ENCODE measurements at places on chromosomes 7 and 10.
A peak's percentile ranks its signal among the peaks of the same experiment; 100 is the strongest.

DNA sequence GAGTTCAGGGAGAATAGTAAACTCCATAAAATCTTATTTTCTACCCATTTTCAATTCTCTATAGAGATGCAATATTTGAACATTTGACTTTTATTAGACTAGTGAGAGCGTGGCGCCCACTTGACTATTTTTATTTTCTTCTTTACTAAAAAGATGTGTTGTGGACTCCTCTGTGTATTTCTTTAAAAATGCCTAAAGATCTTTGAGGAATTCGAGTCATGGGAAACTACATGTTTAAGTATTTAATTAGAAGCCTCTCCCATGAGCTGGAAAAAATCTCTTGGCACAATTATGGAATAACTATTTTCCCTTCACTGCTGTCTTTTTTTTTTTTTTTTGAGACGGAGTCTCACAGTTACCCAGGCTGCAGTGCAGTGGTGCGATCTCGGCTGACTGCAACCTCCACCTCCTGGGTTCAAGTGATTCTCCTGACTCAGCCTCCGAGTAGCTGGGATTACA, 124.2 kb downstream of the ARHGAP12 start:
- DNase-seq: no peak

GRCh38 chr7:31267486-31267885, 73.0 kb downstream of the NEUROD6 start:
- no peak for DNase-seq

GRCh38 chr7:30977896-30978564, 14.3 kb downstream of the GHRHR start:
- DNase-seq: no peak

GRCh38 chr10:132993271-132994184, 51.2 kb upstream of the CFAP46 start:
- DNase-seq: no peak

DNA sequence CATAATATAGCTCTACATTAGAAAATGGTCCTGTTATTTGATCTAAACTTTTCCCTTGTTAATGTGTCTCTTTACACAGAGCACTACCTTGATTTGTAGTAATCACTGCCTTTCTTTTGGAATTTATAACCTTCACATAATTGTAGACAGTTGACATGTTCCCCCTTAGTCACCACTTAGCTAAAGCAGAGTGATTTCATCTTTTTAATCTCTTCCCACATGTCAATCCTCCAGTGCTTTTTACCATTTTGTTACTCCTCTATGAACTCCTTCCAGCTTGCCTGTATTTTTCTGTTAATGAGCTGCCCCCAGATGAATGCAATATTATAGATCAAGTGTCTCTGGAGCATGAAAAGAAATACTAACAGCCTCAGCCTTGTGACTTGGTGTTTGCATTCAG, 2.6 kb upstream of the PPP1R3A start:
- no peak for DNase-seq

DNA sequence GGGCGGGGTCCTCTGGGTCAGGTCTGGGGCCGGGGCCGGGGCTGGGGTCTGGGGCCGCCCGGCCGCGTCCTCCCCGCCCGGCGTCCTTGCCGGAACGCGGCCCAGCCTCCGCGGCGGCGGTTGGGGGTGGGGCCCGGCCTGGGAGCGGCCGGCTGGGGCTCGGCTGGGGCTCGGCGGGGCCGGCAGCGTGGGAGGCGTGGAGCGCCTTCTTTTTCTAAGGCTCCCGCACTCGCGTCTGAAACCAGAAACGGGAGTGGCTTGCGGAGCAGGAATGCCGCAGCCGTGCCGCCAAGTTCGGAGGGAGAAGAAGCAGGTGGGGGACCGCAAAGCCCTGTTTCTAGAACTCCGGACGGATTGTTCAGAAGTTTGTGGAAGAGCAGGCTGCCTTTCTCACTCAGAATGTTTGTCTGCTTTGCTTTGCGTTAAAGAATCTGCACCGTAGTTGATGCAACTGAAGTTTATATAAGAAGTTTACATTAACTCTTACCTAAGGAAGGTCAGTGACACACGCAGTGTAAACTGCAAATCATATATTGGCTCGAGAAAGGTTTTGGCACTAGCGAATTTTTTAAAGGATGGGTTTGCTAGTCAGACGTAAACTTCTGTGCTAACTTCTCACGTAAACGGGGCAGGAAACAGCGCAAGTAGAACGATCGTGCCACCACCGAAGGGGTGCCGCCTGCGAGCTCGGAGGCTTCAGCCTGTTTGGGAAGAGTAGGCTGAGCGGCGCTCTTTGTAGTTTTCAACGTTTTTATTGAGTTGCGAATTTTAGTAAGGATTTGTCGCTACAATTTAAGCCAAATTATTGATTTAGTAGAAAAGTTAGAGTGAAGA, 729 bp downstream of the DNAJB6 start:
- peak; percentile 66 for DNase-seq

- no peak for DNase-seq
These were observed 67.3 kb upstream of the PFKP start for GRCh38 chr10:3000048-3000447.

DNA sequence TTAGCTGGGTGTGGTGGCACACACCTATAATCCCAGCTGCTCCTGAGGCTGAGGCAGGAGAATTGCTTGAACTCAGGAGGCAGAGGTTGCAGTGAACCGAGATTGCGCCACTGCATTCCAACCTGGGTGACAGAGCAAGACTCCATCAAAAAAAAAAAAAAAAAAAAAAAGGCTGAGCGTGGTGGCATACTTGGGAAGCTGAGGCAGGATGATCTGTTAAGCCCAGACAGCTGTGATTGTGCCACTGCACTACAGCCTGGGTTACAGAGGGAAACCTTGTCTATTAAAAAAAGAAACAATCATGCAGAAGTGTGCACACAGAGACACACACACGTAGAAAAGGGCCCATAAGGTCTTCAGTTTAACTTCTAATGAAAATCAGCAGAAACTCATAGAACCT, 150.6 kb downstream of the TPST1 start:
- no peak for DNase-seq

DNA sequence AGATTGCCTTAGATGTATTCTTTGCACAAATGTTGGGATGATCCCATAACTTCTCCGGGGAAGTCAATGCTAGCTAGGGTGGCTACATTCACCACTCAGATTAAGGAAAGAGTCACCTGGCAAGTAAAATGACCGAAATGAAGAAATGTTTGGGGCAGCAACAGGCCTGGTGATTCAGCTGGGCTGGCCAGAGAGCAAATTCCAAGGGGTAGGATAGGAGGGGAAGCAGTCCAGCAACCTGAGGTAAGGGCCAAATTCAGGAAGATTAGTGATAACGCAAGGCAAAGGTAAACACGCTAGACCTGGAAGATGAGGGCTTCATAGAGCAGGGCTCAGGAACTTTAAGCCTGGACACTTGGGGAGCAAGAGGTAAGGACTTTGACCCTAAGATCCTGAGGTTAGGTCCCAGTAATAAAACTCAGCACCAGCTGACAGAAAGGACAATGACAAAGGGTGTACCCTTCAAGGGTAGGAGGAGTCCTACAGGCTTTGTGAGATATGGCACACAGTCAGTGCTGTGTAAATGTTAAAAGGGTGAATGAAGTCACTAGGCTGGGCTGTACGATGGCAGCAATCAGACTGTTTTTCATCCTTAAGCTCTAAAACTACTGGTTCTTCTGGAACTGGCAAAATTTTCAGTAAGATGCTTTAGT, 22.7 kb upstream of the SMNDC1 start:
- no peak for DNase-seq

DNA sequence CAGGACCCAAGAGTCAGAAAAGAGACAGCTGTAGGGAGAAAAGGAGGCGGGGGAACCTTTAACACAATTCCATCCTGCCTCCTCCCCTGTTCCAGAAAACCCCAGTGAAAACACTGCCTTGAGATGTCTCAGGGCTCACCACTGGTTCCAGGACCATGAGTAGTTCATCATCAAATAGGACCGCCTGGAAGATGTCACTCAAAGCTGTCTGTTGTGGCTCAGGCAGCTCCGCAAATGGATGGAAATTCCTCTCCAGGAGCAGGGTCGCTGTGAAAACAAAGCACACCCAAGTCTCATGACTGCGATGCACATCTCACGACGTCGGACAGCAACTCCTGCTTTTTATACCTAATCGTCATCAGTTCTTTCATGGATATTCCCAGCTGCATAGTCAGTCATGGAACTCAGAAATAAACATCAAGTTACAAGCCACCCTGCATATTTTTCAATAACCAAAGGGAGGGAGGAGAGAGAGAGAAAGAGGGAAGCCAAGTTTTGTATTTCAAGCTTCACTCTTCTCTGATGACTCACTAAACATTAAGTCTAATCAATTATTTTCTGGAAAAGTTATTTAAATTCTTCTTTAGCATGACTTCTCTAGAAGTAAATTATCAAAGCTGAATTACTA, 49.2 kb downstream of the GSDME start:
- DNase-seq: no peak

DNA sequence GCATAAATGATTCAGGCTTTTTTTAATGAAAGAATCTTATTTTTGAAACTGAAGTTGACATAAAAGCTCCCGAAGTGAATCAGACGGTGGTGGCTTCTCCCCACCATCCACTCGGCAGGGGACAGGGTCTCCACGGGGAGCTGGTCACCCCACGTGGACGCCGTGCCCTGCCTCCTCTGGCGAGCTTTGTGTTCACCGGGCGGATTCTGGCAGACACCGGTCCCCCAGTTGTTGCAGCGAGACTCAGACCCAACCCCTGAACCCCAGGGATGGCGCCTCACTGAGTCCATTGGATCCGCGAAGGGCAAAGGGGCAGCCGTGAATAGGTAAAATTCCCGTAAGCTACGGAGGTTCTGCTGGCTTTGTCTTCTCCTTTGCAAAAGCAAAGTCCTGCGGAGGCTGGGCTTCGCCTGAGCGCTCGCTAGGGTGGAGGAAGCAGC, 38.4 kb downstream of the PTPRN2 start:
- no peak for DNase-seq

DNA sequence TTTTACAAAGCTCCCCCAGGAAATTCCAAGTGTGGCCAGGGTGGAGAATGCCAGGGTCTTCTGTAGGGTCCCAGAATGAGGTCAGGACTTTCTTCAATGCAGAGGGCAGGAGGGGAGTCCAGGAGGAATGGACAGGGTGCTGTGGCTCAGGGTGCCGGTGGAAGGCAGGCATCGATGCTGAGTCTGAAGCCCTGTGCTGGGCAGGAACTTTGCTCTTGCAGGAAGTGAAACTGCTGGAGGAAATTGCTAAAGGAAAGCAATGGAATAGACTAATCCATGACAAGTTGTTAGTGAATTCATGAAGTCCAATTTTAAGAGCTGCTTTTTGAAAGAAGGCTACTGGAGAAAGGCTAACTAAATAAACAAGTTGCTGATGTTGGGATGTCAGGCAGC, 14.8 kb downstream of the PTPRE start:
- no peak for DNase-seq

DNA sequence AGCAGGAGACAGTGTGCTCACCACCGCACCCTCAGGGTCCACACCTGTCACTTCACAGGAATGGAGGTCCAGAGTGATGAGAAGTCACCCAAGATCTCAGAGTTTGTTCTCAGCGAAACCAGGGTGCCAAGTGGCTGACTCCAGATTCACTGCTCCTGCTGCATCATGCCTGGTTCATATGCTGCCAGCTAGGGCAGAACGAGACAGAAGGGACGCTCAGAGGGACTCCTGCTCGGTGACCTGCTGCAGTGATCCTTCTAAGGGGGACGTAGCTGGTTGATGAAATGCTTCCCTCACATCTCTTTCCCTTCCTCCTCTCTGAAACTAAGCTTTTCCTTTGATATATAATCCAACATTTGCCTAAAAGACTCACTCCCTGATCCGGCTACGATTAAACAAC, 248.5 kb downstream of the SFMBT2 start:
- no peak for DNase-seq

- DNase-seq: no peak
These were observed 94.2 kb upstream of the FAM3C start for GRCh38 chr7:121490309-121490708.

DNA sequence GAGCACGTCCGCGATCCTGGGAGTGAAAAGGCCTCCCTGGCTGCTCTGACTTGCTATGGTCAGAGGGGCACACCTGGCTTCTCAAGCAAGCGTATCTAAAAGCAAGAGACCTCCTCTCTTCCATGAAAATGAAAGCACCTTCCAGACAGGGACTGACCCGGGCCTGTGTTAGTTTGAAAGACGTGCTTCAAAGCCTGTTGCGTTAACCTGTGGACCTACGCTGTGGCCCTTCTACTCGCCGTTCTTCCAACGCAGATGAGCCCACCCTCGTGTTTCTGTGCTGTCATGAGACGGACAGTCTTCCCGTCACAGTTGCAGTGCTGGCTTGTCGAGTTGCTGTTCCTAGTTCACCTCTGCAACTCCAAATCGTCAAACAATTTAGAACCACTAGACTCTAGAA, 15.5 kb upstream of the GDI2 start:
- no peak for DNase-seq

GRCh38 chr7:123846217-123846891, 1.4 kb downstream of the HYAL4 start:
- no peak for DNase-seq

- no peak for DNase-seq
These were observed 403.6 kb downstream of the NRG3 start for GRCh38 chr10:82278401-82279182.

- no peak for DNase-seq
These were observed 427.9 kb upstream of the CELF2 start for GRCh38 chr10:10589540-10590303.
